Stimulated activated CD4-positive, alpha-beta T cell treated with anti-CD3 and anti-CD28 coated beads, Interleukin-2, amount 100 ng/mL, for 4 hours (primary cell): ENCODE measurements at places on chromosomes 4 and X.

- DNase-seq, result no peak
Measured at GRCh38 chr4:118723369-118723768, 38.2 kb downstream of the METTL14 start.

DNA sequence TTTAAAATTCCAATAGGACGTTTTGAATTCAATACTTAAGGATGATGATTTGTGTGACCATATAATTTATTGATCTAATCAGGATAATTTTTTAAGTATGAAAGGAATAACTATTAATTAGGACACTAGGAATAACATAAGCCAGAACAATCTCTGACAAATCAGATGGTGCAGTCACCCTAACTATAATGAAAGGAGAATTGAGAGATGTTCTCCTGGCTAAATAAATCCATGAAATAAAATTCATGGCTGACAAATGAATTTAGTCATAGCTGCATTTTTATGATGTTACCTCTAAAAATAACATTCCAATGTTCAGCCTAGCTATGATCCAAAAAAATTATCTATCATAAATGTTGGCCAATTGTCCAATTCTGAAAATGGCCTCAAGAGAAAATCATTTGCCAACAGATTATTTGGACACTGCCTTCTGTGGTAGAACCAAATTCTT is 190.6 kb upstream of the NEIL3 start:
- DNase-seq, result no peak

DNA sequence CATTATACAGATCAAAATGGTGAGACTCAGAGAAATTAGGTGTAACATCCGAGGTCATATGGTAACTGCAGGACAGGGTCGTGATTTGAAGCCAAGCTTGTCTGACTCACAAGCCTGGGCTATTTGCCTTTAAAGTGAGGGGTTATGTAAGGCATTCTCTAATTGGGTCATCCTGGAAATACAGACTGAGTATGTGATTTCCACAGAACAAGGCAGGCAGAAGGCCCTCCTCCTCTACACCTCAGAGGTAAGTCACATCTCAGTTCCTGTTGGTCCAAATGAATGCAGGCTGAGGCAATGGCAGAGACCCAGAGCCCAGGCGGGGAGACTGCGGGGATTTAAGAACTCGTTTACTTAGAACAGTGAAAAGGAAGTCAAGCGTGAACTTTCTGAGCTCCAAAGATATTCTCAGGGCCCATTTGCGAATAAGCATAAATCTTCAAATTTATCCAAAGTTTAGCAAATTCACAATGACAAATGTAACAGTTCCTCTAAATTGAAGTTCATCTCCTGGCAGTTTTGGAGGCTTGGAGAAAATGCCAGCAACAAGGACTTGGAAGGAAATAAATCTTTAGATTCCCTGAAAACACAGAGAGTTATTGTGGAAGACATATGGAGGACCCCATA is 153.3 kb downstream of the LDB2 start:
- DNase-seq, result no peak

DNA sequence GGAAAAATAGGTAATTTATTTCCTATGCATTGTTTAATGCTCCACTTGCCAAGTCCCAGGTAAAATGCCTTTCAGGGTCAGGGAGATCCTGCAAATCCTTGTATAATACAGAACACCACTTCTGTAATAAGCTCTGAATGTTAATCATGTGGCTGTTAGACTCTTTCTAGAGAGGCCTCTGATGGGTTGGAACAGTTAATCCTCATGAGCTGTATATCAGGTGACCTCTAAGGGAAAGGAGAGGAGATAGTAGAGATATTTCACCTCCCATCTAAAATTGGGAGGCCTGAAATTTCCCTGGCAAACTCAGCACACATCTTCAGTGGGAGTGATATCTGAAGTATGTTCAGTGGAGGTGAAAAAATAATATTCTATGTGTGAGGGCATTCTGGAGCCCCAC is 210.6 kb upstream of the WDFY3 start:
- DNase-seq, result no peak

DNA sequence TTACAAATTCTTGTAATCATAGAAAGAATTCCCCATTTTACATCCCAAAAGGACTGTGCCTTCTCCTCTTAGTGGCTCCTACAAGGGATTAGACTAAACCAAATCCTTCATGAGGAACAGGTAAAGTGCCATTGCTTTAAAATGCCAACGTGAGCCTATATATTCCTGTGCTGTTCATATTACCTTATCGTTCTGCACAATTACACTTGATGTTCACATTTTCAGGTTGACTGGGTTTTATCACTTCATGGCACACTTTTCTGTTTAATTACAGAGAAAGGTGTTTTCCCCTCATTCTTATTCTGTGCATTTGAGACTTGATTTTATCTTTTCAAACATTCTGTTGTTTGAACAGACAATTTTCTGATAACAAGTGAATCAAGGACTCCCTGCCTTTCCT is 645.6 kb upstream of the FTHL17 start:
- no peak for DNase-seq

GRCh38 chr4:176601124-176601523 is 191.6 kb downstream of the VEGFC start:
- no peak for DNase-seq

- DNase-seq, result no peak
Measured at GRCh38 chr4:120139392-120139791, 72.7 kb upstream of the MAD2L1 start.

DNA sequence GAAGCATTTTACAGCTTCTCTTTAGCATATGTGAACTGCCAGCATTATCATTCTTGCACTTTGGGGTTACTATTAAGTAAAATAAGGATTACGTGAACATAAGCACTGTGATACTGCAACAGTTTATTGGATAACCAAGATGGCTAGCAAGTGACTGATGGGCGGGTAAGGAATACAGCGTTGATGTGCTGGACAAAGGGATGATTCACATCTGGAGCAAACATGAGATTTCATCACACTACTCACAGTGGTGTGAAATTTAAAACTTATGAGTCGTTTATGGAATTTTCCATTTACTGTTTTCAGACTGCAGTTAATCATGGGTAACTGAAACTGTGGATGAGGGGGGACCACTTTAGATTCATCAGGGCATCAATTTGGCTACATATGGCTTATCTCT is 16.0 kb downstream of the NBDY start:
- no peak for DNase-seq

- no peak for DNase-seq
Measured at GRCh38 chr4:136935305-136935704, 597.0 kb downstream of the PCDH18 start.

DNA sequence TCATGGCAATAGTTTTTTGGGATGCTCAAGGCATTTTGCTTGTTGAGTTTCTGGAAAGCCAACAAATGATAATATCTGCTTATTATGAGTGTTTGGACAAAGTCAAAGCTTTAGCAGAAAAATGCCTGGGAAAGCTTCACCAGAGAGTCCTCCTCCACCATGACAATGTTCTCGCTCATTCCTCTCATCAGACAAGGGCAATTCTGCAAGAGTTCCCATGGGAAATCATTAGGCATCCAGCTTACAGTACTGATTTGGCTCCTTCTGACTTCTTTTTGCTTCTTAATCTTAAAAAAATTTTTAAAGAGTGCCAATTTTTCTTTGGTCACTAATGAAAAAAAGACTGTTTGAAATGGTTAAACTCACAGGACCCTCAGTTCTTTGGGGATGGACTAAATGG is 136.3 kb downstream of the UBE2K start:
- no peak for DNase-seq

GRCh38 chr4:41360214-41360920 is 103.6 kb downstream of the UCHL1 start:
- no peak for DNase-seq

GRCh38 chrX:101219116-101219863 is at the start of gene DRP2:
Gene DRP2, plus strand, starts transcription at chrX:101219786. Its CDS starts 11,862 bp downstream, at chrX:101231648.
- DNase-seq, result no peak

DNA sequence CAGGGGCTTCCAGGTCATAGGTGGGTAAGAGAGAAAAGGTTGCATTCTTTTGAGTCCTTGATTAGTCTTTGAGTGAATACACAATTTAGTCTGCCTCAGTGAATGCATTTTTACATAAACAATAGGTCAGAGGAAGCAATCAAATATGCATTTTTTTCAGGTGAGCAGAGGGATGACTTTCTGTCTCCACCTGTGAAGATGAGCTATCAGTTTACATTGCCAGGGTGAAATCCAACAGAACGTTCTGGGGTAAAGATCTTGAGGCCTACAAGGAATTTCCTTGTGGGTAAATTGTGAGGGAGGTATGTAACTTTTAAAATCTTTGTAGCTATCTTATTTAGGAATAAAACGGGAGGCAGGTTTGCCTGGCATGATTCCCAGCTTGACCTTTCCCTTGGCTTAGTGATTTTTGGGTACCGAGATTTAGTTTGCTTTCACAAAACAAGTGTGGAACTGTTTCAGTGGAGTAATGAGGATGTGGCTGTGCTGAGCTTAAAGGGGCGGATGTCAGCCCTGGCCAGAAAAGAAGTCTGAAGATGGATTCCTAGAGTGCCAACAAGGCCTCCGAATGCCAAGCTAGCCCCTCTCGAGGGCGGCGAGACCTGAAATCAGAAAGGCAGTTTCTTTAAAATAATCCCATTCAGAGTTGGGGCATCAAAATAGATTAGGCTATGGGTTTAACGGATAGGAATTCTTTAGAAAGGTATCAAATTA is 29.5 kb downstream of the TMEM131L start:
- DNase-seq, result no peak

DNA sequence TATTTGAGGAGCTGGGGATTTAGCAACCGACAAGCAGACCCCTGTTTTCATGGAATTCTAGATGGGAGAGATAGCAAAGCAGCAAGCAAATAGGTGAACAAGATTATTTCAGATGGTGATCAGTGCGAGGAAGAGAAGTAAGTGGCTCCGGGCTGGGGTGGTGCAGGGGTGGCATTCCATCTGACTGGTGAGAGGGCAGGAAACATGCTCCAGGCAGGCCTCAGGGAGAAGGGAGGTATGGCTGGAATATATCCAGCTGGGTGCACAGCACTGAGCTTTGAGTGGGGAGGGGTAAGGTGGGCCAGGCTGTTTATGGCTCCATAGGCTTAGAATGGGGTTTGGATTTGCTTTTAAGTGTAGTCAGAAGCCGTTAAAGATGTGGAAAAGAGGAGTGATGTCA is 21.2 kb downstream of the PTTG2 start:
- DNase-seq, result no peak

- DNase-seq, result no peak
Measured at GRCh38 chr4:37882665-37883296, 8.1 kb upstream of the TBC1D1 start.

- no peak for DNase-seq
Measured at GRCh38 chrX:75156531-75156945, 455 bp upstream of the ABCB7 start.

GRCh38 chr4:76016393-76016792 is 6.9 kb downstream of the CXCL10 start:
- no peak for DNase-seq

DNA sequence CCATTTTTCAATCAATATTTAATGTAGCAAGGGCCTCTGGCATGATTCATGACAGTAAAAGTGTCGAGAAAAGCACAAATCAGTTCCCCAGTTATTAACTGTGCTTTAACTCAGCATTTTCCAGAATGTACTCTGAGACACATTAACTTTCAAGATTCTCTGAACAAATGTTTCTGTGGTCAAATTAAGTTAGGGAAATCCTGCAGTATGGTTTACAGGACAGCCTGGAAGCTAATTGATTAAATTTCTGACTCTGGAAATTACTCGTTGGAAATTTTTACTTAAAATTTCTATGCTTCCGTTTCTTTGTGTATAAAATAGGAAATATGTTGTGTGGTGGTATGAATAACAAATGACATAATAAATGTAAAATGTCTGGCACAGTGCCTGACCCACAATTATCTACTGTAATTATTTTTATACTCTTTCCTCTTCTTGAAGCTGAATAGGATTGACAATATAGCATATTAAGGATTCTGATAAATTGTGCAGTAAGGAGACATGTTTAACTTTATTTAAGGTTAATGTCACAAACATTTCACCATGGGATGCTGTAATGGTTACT is 33.7 kb downstream of the STK32B start:
- DNase-seq, result no peak

GRCh38 chr4:145285928-145286327 is 105.5 kb upstream of the OTUD4 start:
- DNase-seq, result no peak

- DNase-seq, result no peak
Measured at GRCh38 chr4:101295691-101296090, 51.6 kb downstream of the PPP3CA start.

- DNase-seq, result no peak
Measured at GRCh38 chr4:168604496-168605373, 107.9 kb downstream of the PALLD start.

- no peak for DNase-seq
Measured at GRCh38 chr4:66575008-66575696, 904.9 kb upstream of the EPHA5 start.

- no peak for DNase-seq
Measured at GRCh38 chrX:67543818-67544217, at the start of gene AR. Gene AR, plus strand, starts transcription at chrX:67544021. Its CDS starts 1,126 bp downstream, at chrX:67545147.

GRCh38 chr4:142408003-142408441 is 438.1 kb downstream of the INPP4B start:
- DNase-seq, result no peak

DNA sequence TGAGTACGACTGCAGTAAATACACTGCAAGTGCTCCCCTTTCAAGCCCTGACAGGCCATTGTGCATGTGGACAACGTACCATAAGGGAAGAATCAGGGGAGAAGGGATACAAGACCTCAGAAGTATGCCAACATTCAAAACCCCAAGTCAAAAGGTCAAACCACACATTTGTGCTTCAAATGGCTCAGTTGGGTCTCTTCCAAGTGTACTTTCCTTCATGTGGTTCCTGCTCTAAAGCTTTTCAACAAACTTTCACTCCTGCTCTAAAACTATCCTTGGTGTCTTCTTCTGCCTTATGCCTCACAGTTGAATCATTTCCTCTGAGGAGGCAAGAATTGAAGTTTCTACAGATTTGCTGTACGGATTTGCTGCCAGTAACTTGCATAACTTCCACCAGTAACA is 305.7 kb upstream of the SLIT2 start:
- DNase-seq, result no peak

- peak; percentile 78 for DNase-seq
Measured at GRCh38 chrX:41333744-41334362, at the start of gene DDX3X. Gene DDX3X, plus strand, starts transcription at chrX:41334162. Its CDS starts 91 bp downstream, at chrX:41334253.

- peak; percentile 97 for DNase-seq
Measured at GRCh38 chr4:145097821-145098674, at the start of the genes ABCE1 and ANAPC10. Gene ABCE1, plus strand, starts transcription at chr4:145098311. Its CDS starts 6,102 bp downstream, at chr4:145104413. Gene ANAPC10, minus strand, starts transcription at chr4:145098196. Its CDS starts 2,097 bp downstream, at chr4:145096099.

DNA sequence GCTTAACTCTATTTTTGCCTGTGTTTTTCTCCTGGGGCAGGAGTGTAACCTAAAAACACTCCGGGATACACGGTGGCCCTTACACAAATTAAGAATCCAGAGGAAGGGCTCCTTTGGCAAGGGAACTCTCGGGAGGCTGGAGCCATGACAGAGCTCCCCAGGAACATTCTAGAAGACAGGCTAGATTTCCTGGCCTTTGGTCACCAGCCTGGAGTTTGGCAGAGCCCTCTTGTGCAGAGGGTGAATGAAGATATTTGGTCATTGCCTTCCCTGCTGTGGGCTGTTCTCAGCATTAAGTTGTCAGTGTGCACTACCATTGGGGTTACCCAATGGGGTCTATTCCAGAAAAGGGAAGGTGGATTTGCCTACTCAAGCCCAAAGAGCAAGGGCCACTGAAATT is 53.8 kb upstream of the LNX1 start:
- no peak for DNase-seq
